ENCODE measurements at places on chromosomes 7 and 10.

DNA sequence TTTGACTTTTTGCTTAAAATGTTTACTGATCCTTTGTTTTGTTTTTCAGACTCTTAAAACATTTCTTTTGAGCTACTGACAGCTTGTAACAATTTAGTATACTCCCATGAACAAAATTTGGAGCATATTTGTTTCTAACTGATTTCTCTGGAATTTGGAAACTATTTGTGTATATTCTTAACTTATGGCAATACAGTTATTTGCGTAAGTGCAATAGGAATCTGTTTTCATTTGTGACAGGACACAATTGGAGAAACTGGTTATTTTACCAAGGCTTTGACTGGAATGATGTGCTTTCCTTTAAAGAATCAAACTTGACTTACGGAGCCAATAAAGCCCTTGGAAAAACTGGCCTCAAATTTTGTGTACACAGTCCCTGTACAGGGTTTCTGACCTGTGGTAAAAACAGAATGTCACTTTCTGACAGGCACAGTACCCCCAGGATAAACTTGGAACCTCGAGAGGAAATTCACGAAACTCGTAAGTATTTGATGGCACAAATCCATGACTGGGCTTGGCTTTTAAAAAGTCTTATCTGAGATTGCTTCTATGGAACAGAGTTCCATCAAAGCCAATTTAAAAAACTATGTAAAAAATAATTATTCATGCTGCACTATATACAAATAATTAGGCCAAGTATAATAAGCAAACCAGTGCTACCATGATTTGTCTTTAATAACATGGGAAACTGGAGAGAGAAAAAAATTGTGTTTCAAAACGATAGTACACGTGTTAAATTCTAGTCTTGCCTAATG lies 70.4 kb downstream of the ST8SIA6 start:
- no peaks in the 10 kb centered on the region for H3K36me3 ChIP-seq
- no peak overlapping the region for H3K4me3 ChIP-seq
- no peaks in the 10 kb centered on the region for H3K4me1 ChIP-seq
- no peak overlapping the region for H3K27ac ChIP-seq
- no peak for DNase-seq

DNA sequence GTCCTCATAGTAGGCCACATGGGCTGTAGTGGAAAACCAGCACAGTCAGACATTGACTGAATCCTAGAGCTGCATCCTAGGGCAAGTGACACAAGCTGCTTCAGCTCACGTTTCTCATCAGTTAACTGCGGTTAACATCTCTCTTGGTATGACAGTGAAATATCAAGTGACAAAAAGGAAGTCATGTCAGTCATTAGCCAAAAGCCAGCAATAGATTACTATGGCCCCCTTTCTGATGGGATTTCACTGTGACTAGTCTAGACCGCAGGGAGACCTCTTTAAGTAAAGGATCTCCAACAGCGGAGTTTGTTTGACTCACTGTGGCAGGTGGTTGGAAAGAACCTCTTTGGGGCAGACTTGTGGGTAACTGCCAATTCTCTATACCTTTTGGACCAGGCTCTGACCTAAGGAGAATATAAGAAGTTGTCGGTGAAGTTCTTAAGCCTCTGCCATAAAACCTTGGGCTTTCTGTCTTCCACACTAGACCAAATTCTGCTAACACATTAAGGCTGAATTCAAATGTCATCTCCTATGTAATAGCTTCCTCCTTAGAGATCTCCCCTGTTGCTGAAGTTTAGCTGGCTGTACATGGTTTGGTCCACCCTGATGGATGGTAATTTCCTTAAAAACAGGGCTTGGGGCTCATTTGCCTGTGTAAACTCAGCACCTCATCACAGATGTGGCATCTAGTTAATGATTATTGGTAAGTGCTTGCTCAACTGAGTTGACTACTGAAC lies 115.3 kb downstream of the SGMS1 start:
- no peak overlapping the region for H3K27ac ChIP-seq
- DNase-seq: no peak
- no peak overlapping the region for H3K4me3 ChIP-seq

DNA sequence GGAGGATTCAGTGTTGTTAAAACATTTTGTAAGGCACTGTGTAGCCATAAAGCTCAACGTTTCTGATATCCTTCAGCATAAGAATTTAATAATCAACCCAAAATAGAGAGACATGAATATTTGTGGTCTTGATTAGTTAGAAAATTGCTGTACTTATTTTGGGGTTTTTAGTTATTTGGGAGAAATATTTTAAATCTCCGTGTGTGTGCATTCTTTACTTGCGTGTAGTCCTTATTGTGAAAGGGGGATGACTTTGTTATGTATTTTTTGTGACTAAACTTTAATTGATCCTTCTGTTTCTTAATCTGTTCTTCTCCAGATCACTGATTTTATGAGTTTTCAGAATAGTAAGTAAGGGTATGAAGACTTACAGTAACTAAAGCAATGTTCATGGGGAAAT lies 81.2 kb downstream of the ZNRF2 start:
- DNase-seq: no peak
- no peaks in the 10 kb centered on the region for H3K27me3 ChIP-seq
- peaks cover 6% of the 10 kb centered on the region for H3K36me3 ChIP-seq
- H3K27ac ChIP-seq: no peak overlapping the region

DNA sequence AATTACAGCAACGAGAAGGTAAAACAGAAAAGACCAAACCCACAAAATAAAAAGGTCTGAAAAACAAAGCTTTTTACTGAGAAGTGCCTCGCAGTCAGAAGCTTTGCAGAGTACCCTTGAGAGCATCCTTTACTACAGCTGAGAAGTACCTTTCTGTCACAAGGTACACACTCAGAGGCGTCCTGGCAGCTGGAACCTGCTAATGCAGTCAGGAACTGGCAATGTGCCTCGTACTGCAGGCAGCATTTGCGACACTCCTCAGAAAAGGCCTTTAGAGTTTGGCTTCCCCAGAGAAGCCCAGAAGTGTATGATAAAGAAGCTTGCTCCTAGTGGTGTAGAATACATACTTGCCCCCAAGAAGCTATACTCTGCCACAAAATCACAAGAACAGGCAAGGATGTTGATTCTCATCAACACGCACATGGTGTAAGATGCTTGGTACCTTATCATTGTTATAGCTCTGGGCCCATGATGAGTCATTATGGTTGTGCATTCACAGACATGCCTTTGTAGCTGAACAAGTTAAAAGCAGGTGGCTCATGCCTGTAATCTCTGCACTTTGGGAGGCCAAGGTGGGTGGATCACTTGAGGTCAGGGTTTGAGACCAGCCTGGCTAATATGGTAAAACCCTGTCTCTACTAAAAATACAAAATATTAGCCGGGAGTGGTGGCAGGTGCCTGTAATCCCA lies 2.0 kb upstream of the GTPBP4 start:
- H3K4me3 ChIP-seq: no peak overlapping the region
- H3K4me1 ChIP-seq: peaks cover 23% of the 10 kb centered on the region
- no peak overlapping the region for H3K27ac ChIP-seq
- no peak for DNase-seq
- no peaks in the 10 kb centered on the region for H3K27me3 ChIP-seq

DNA sequence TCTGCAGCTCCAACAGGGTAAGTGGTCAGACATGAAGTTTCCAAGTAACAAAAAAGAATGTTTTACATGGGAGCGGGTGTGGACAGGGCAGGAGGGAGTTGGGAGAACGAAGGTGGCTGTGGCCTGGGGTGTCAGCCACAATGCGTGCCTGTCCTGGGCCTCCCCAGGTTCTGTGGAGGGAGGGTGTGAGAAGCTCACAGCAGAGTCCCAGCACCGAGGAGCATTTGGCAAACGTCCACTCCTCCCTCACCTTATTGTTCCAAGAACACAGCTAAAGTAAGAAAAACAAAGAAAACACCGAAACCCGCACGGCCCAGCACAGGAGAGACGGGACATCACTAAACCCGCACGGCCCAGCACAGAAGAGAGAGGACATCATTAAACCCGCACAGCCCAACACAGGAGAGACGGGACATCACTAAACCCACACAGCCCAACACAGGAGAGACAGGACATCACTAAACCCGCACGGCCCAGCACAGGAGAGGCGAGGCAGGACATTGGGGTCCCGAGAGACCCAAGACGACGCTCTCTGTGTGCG lies 226.4 kb downstream of the MAD1L1 start:
- no peak for DNase-seq
- H3K36me3 ChIP-seq: peaks cover 6% of the 10 kb centered on the region

DNA sequence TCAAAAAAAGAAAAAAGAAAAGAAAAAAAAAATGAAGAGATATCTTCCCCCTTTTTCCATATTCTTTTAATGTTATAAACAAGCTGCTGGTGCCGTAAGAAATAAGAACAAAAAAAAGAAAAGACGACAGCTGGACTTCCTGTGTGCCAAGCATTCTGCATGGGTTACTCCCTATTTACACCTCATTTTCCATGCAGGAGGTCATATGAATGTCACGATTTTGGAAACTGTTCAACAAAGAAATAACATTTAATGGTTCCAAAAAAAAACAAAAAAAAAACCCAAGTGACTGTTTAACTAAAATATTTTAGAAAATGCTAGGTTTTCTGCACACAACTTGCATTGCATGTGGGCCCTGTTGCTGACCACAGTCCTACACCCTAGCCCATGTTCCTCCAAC lies 159.3 kb downstream of the TNS3 start:
- H3K27me3 ChIP-seq: no peaks in the 10 kb centered on the region
- DNase-seq: no peak
- no peaks in the 10 kb centered on the region for H3K4me1 ChIP-seq
- H3K36me3 ChIP-seq: no peaks in the 10 kb centered on the region
- no peak overlapping the region for H3K27ac ChIP-seq

- no peak for DNase-seq
- H3K27me3 ChIP-seq: no peaks in the 10 kb centered on the region
- no peak overlapping the region for H3K27ac ChIP-seq
- no peak overlapping the region for H3K4me3 ChIP-seq
- H3K4me1 ChIP-seq: no peaks in the 10 kb centered on the region
Observed at GRCh38 chr7:120475994-120476393, 203.0 kb downstream of the KCND2 start.

- H3K27me3 ChIP-seq: no peaks in the 10 kb centered on the region
- no peak overlapping the region for H3K27ac ChIP-seq
- no peaks in the 10 kb centered on the region for H3K36me3 ChIP-seq
- DNase-seq: no peak
Observed at GRCh38 chr10:62234077-62234605, 34.5 kb downstream of the RTKN2 start.

GRCh38 chr7:131139462-131139861 lies 188.2 kb upstream of the MKLN1 start:
- H3K27ac ChIP-seq: no peak overlapping the region
- no peaks in the 10 kb centered on the region for H3K4me1 ChIP-seq
- DNase-seq: no peak
- no peaks in the 10 kb centered on the region for H3K36me3 ChIP-seq
- H3K4me3 ChIP-seq: no peak overlapping the region

DNA sequence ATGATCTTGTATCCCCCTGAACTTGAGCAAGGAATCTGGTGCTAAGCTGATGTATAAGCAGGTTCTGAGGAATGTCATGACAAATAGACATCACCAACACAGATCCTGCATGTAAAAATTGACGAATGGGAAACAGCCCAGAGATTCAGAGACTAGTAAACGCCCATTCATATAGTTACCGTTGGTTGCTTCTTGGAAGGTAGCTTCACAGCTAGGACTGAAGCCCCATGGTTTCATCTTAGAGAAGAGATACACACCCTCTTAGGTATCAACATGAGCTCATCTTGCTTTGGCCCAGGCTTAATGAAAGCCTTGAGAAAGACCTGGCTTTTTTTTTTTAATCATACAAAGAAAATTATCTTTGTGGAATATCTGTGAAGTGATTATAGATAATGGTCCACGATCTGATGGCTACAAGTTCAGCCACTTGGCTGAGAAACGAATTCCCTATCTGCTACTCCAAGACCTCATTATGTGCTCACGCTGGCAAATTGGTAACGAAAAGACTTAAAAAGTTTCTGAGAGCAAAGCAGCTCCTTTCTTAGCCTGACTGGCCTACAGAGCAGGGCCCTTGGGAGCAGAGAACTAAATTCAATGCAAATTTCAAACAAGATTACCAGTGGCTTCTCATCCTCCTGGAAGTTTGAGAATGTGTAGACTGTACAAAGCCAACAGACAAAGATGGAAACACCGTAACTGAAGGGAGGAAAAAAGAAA lies 181.1 kb downstream of the NRP1 start:
- H3K4me3 ChIP-seq: peak overlapping the region; percentile 9
- H3K27me3 ChIP-seq: no peaks in the 10 kb centered on the region
- H3K27ac ChIP-seq: peak overlapping the region; percentile 71
- no peak for DNase-seq

GRCh38 chr7:129041142-129042085 lies 13.5 kb downstream of the TNPO3 start:
- H3K4me1 ChIP-seq: peaks cover 21% of the 10 kb centered on the region
- no peaks in the 10 kb centered on the region for H3K27me3 ChIP-seq
- peaks cover 39% of the 10 kb centered on the region for H3K36me3 ChIP-seq

GRCh38 chr7:28236560-28236959 lies 56.0 kb upstream of the JAZF1 start:
- no peaks in the 10 kb centered on the region for H3K4me1 ChIP-seq
- H3K36me3 ChIP-seq: no peaks in the 10 kb centered on the region
- DNase-seq: no peak
- H3K27me3 ChIP-seq: no peaks in the 10 kb centered on the region

DNA sequence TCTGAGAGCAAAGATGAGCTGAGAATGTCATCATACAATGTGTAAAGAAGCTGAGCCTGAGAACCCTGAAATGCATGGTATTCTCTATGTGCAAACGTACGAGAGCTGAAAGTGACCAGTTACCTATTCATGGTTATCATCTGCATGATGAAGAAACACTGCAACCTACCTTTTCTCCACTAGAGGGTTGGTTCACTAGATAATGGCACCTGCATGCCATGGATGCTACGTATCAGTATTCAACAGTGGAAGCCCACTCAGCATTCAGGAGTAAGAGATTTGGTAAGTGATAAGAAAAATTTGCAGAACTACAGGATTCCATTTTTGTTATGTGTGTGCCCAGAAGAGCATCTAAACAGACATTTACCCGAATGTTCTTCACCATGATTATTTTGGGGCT lies 145.4 kb downstream of the PTPRN2 start:
- no peaks in the 10 kb centered on the region for H3K27me3 ChIP-seq
- no peaks in the 10 kb centered on the region for H3K36me3 ChIP-seq
- H3K4me3 ChIP-seq: no peak overlapping the region

All from CD4-positive, alpha-beta T cell (primary cell).